ENCODE measurements at places on chromosomes 2 and 18. TPM values are rescaled to one million over a fixed set of nuclear protein-coding genes. Genes with fewer than 3 reads are reported as not detected.

MOCOS gene
- total RNA-seq, result 0.97 TPM

SERPINB11 gene
- total RNA-seq, result not detected

DPP10 gene
- total RNA-seq, result 0.38 TPM

C1GALT1C1L gene
- total RNA-seq, result 2.7 TPM

ZC3H15 gene
- total RNA-seq, result 43.3 TPM

ALPG gene
- total RNA-seq, result not detected

LYPD6 gene
- total RNA-seq, result 0.50 TPM

FOSL2 gene
- total RNA-seq, result 140 TPM

TIA1 gene
- total RNA-seq, result 51.6 TPM

WDSUB1 gene
- 5.8 TPM for total RNA-seq

DOK6 gene
- 9.0 TPM for total RNA-seq

GCG gene
- total RNA-seq, result not detected

CYP26B1 gene
- total RNA-seq, result 8.5 TPM

PCARE gene
- 1.0 TPM for total RNA-seq

ITGB6 gene
- 0.86 TPM for total RNA-seq

SRD5A2 gene
- not detected for total RNA-seq

CLIP4 gene
- 63.1 TPM for total RNA-seq

All from left cardiac atrium (tissue), 4 donors.